ENCODE measurements at places on chromosomes 2 and 18.

DNA sequence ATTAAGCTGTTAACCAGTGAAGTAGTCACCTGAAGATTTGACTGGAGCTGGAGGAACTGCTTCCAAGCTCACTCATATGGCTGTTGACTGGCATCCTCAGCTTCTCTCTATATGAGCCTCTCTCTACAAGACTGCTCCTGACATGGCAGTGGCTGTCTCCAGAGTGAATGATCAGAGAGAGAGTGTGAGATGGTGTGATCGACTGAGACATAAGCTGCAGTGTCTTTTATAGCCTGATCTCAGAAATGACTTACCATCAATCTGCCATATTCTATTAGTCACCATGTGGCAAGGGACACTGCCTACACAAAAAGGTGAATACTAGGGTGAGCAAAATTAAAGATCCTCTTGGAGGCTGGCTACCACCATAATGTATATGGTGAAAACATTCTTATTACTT, 7.8 kb upstream of the RBMS1 start:
- DNase-seq: no peak

DNA sequence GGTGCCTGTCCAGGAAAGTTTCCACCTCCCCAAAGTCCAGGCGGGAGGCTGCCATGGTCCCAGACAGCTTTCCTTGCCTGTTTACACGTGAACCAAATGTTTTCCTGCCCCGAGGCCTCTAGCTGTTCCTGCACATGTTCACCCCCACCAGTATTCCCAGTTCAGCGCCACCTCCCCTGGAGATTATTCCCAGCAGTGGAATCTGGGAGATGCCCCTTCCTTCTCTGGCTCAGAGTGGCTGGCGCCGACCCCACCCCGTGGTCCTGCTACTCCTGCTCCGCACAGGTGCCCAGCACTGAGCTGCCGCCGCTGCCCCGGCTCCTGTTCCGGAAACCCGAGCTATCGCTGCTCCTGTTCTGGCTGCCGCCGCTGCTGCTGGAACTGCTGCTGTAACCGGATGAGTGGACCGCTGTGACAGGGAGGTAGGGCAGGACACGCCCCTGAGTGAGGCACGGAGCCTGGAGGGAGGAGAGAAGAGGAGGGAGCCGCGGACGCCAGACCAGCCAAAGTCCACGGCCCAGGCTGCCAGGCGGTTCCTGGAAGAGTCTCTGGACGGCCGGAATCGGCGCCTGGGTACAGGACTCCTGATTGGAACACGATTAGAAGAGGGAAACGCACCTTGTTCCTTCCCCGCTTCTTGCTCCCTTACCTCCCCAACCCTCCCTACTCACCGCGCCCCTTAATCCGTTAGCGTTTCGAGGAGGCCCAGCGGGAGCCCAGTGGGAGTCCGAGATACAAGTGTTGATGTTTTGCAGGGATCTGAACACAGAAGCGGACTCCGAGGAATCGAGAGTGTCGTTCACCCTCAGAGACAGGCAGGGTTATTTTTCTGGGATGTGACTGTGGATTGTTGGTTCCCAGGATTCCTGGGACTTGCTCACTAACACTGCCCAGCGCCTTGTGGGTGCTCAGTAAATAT, at the start of gene PDE11A:
Gene PDE11A, minus strand, starts transcription at position 395 of the 919 bp plus-strand sequence. Its CDS starts 340 bp downstream, at position 55.
- peak; percentile 31 for DNase-seq

- no peak for DNase-seq
Measured at GRCh38 chr18:7750966-7751365, 183.8 kb downstream of the PTPRM start.

DNA sequence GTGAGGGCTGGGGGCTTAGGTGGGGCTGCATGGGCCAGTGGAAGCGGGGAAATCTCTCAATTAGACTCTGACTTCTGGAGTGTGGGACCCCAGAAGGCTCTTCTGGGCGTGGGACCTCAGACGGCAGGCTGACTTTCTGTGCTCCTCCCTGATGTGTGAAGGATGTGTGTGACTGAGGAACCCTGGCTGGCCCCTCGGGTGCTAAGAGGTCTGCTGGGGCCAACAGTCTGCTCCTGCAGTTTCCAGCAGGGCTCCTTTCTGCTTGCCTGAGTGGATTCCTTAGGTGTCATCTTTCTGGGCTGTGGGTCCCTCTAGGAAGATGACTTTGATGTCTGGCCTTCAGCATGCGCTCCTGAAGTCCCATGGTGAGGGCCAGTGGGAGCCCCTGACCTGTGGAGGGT, 167.5 kb downstream of the DYSF start:
- DNase-seq: no peak

GRCh38 chr2:128377071-128377910, 58.6 kb upstream of the HS6ST1 start:
- no peak for DNase-seq

DNA sequence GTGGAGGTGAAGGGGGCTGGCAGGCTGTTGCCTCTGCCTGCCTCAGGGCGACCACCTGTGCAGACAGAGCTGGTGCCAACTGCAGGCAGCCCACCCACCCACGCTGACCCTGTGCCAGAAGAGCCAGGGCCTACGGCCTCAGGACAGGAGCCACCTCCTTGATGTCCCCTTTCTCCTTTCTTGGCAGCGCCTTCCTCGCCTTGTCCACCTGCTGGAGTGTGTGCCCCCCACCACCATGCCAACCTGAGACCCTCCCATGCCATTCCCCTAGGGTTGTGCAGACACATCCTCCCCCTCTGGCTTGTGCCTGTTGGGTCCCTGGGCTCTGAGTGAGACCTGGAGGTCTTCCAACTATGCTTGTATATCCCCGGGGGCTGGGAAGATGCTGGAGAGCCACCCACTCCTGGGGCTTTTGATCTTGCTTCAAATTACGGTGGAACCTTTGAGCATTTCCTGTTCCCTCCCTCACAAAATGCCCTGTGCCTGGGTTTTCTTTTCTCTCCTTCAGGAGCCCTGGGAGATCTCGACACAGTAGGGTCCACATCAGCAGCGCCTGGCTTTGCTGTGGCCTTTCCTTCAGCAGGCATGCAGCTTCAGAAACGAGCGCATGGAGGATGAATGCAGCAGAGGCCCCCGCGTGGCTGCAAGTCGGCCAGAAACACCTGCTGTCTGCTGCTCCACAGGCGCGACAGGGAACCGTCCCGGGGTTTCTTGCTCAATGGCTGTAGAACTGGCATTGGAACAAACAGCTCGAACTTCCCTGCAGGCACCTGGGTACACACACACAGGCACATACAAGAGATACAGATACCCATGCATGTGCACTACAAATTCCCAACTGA, 65.9 kb upstream of the SH3RF3 start:
- no peak for DNase-seq

DNA sequence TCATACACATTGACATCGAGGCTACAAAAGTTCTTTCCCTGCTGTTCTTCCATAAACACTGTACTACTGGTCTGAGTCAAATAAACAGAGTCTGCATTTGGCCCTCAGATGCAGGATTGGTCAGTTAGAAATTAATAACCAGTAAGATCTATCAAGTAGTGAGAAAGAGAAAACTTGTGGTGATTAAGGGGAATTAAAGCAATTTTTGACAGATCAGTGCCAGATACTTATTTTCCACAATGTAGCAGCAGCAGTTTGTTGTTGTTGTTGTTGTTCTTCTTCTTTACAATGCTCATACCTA, 85.0 kb downstream of the IKZF2 start:
- DNase-seq: no peak

- DNase-seq: no peak
Measured at GRCh38 chr18:22912835-22913234, 20.3 kb upstream of the RBBP8 start.

GRCh38 chr2:55486426-55486825, 33.1 kb upstream of the CFAP36 start:
- no peak for DNase-seq

GRCh38 chr2:112488201-112488600, 6.2 kb downstream of the TTL start:
- no peak for DNase-seq

- DNase-seq: no peak
Measured at GRCh38 chr2:234829074-234829455, 122.8 kb upstream of the SH3BP4 start.
